ENCODE measurements at places on chromosomes 7 and 10.

DNA sequence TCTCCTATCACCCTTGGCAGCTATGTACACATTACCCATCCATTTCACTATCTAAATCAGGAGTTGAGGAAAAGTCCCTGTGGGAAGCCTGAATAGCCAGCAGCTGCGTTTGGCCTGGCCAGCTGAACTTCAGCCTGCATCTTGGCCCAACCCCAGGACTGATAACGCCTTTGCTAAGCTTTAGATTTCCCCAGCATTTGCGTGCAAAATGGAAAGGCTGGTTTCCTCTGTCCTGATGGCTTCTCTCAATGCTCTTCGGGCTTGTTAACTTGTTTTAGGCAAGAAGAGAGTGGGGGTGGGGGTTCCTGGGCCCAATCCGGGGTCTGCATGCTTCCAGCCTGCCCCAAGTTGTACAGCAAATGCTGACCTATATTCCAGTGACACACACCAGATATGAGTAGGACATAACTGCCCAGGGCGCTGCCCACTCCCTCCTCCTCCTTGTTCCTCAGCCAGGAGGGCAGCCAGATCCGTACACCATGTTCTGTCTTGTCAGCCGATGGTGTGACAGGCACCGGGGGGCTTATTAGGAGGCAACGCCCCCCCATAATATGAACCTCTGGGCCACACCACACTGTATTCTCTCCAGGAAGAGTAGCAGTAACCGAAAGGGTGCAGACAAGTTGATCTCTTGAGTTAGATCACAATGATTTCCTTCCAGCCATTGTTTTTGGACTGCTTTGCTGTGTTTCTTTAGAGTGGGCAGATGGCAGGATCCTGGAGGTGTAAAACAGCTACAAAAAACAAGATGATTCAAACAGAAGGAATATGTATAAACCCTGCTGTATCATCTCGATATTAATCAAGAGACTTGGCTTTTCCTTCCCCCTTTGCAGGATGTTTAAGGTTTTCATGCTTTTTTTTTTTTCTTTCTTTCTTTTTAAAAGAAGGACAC lies 339.0 kb downstream of the RNLS start:
- DNase-seq = no peak

DNA sequence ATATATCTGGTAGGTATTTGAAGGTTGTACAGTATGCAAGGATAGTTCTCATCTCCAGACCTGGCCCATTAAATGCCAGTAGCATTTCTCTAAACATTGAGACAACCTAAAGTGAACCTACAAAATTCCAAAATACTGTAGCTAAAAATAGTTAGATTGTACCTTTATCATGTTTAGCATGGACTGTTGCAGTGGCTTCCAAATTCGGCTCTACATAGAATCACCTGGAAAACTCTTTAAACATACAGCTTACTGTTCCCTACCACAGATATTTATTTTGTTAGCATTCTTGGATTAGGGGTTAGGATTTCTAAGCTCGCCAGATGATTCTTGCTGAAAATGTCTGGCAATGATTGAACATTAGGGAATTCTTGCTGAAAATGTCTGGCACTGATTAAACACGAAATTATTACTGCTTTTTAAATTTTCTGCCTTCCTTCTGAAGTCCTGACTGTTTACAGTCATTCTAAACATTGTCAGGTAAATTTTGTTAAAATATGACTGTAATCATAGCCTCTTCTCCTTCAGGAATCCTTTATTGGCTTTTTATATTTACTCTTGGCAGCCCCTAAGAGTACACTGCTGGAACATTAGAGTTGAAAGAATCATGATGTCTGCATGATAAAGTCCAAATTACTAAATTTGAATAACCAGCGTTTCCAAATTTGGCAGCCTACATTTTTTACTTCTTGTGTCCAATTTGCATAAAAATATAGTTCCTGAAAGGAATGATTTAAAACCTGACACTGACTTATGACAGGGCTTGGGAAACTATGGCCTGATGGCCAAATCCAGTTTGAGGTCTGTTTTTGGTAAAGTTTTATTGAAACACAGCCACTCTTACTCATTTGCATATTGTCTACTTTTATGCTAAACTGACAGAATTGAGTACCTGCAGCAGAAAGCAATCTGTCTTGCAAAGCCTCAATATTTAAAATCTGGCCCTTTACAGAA lies 40.3 kb downstream of the SHOC2 start:
- DNase-seq = no peak

DNA sequence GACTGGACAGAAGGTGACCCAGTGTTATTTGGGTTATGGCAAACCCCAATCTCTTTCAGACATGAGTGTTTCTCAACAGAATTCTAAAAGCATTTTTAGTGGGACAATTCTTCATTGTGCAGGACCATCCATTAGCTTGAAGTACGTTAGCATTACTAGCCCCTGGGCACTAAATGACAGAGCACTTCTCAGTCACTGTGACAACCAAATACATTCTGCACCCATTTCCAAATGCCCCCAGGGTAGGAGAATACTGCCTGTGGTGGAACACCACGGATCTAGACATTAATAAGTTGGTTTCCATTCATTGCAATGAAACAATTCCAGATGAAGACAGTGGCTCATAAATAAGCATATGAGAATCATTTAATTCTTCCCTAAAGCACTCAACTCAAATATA lies 102.4 kb upstream of the FRMD4A start:
- no peak for DNase-seq

DNA sequence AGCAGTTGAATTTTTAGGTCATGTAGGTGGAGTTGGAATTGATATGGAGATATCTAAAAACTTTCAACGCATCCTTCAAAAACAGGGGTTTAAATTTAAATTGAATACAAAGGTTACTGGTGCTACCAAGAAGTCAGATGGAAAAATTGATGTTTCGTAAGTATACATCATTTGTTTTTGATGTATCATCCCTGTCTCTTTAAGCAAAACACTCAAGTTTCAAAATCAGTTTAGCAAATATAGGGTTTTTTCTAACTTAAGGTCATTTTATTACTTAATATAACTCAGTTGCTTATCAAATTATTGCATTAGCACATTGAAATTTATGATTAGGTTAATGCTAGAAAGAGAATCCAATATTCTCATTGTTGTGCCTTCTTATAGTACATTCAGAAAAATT lies 24.6 kb downstream of the DLD start:
- no peak for DNase-seq

DNA sequence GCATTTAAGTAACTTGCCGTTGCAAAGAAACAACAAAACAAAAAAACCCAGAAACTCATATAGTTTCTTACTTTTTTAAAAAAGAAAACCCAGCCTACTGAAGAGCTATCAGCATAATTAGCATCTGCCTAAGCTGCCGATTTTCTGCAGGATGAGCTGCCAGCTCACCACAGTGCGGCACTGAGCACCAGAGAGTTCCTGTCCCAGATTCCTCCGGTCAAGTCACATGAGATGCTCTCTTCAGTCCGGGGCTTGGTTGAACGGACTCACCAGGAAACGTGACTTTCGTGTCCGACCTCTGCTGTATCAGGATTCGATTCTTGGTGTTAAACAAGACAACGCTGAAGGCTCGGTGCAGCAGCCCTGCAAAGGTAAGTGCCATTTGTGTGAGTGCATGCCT lies 3.2 kb downstream of the IDI2 start:
- no peak for DNase-seq

DNA sequence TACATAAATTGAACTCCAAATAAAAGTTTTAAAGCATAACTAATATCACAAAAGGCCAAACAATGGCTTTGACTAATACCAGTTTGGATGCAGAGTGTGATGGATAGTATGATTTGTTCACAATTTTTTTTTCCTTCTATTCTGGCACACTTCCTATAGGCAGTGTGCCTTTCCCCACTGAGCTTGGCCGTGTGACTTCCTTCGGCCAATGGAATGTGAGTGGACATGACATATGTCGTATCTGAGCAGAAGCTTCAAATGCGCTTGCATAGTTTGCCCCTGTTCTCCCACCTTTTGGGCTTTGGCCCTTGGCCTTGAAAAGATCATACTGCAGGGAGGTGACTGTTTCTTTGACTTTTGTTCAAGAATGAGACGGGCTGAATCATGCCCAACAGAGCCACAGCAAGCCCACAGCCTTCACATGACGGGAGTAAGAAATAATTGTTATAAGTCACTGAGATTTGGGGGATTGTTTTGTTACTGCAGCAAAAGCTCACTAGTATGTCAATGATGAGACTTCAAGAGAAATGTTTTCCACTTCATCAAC lies 279.9 kb upstream of the NEBL start:
- no peak for DNase-seq

- no peak for DNase-seq
Observed at GRCh38 chr10:125369382-125370326, 209.3 kb upstream of the CTBP2 start.

DNA sequence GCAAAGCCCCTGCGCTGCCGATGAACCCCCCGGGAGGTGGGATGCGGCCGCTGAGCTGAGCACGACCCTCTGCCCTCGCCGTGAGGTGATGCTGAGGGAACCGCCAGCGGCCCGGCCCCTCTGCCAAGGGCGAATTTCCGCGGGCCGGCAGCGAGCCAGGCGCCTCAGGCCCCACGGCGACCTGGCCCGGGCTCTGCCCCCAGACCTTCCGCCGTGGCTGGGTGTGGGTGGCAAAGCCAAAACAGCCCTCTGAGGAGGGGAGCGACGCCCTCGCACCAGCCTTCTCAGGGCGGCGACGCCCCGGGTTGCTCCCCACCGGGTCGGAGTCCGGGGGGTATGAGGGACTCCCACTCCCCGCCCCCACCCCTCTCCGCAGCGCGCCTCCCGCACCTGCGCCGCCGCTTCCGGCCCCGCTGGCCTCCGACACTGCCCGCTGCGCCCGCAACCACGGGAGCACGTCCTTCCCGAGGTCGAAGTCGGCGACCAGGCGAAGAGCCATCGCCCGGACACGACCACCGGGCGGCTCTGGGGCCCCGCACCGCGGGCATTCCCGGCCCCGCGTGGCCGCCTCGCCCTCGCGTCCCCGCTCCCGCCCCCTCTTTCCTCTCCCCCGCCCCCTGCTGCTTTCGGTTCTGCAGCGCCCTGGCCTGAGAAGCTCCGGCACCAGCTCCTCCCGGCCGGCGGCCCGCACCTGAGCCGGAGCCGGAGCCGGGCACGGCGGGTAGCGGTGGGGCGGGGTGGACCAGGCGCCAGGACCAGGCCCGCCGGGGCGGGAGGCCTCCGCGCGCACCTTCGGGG lies at the start of gene GSAP:
Gene GSAP (minus strand): TSS at position 527 of the 798 bp plus-strand sequence. CDS start 28 bp downstream, at position 499.
- DNase-seq = no peak

GRCh38 chr10:18418541-18419215 lies 232.7 kb downstream of the NSUN6 start:
- DNase-seq = no peak

DNA sequence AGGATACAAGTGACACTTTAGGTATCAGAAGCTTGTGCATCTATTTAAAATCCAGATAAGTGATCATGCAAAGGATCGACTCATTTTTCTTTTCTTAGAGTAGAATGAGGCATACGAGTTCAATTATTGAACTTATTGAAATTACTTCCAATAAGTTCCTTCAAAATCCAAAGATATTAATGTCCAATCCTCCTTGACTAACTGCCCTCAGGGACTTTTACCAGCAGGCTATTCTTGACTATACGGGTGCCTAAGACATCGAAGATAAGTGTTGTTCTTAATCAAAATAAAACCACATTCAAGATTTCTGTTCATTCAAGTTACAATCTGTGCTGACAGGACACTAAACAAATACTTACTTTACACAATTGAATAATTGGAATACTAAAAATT lies 74.5 kb upstream of the SP4 start:
- no peak for DNase-seq

- DNase-seq = no peak
Observed at GRCh38 chr7:29179115-29179514, 15.5 kb upstream of the CHN2 start.

DNA sequence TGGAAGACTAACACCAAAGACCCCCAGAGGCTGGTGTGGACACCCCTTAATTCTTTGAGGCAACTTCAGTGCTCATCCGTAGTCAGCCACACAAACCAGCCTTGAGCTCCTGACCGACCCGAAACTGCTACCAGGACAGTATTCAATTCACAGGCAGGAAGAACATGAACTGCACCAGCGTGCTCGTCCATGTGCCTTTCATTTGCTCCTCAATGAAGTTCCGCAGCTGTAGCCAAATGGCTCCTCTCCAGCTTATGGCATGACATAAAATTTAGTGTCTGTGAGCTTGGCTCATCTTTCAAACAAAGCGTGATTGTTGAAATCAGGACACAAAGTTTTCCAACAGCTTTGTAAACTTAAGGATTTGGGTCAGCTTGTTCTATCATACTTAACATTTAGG lies 144.1 kb upstream of the FAM171A1 start:
- no peak for DNase-seq

- no peak for DNase-seq
Observed at GRCh38 chr10:11324761-11325321, 286.6 kb downstream of the USP6NL start.

- DNase-seq = no peak
Observed at GRCh38 chr10:78742730-78743615, 325.8 kb upstream of the ZMIZ1 start.

- no peak for DNase-seq
Observed at GRCh38 chr7:133797818-133798520, 329.2 kb upstream of the LRGUK start.

DNA sequence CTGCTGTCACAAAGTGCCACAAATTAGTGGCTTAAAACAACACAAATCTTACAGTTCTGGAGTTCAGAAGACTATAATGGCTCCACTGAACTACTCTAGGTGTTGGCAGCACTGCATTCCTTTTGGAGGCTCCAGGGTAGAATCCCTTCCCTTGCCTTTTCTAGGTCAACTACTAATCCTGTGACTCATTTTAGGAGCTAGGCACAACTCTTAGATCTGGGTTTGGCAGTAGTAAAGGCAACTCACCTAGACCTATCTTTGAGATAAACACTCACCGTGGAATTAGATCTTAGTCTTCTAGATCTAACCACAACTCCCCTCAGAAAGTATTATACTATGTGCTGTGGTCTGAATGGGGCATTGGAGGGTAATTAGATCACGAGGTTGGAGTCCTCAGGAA lies 60.4 kb downstream of the ANKIB1 start:
- DNase-seq = no peak

GRCh38 chr7:101273206-101273605 lies 28.3 kb upstream of the FIS1 start:
- no peak for DNase-seq

GRCh38 chr7:157738066-157738460 lies 401.3 kb downstream of the DNAJB6 start:
- DNase-seq = no peak

Data from activated CD4-positive, alpha-beta T cell treated with anti-CD3 and anti-CD28 coated beads, Interleukin-2, amount 50 U/mL, for 24 hours (primary cell).